Ascending aorta (tissue), 2 donors: ENCODE measurements at places on chromosomes 2 and 18. TPM values are rescaled to one million over a fixed set of nuclear protein-coding genes. Genes with fewer than 3 reads are reported as not detected.

GRCh38 chr2:191358325-191359025, 113.3 kb downstream of the MYO1B start:
- DNase-seq: no peak
- H3K27ac ChIP-seq: peak overlapping the region; percentile 9
- no peaks in the 10 kb centered on the region for H3K27me3 ChIP-seq
- no peaks in the 10 kb centered on the region for H3K36me3 ChIP-seq
- H3K4me1 ChIP-seq: no peaks in the 10 kb centered on the region
- H3K4me3 ChIP-seq: no peak overlapping the region

GRCh38 chr18:22514655-22515054, 96.9 kb upstream of the CTAGE1 start:
- H3K27me3 ChIP-seq: no peaks in the 10 kb centered on the region
- no peak overlapping the region for H3K4me3 ChIP-seq
- DNase-seq: no peak
- H3K27ac ChIP-seq: no peak overlapping the region
- H3K4me1 ChIP-seq: no peaks in the 10 kb centered on the region

DNA sequence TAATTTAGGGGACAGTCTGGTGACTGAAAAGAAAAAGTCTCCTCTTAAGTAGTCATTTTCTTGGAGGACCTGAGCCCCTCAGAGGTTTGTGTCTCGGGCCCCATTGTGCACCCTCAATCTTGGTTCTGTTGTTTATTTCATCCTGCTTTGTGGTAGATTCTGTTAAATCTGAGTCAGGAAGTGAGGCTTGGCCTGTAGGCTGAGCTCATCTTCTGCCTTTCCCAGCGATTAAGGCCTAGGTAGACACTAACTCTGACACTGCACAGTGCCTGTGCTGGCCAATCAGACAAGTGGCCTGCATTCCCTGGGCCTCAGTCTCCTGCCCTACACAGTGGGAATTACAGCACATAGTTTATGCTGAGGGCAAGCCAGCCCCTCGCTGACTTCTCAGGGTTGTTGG, 80.2 kb downstream of the CTIF start:
- peaks cover 45% of the 10 kb centered on the region for H3K4me1 ChIP-seq
- peaks cover 19% of the 10 kb centered on the region for H3K36me3 ChIP-seq
- peak overlapping the region; percentile 24 for H3K27ac ChIP-seq
- no peak for DNase-seq

- H3K27me3 ChIP-seq: no peaks in the 10 kb centered on the region
- H3K27ac ChIP-seq: no peak overlapping the region
- H3K36me3 ChIP-seq: no peaks in the 10 kb centered on the region
- H3K4me1 ChIP-seq: no peaks in the 10 kb centered on the region
- H3K4me3 ChIP-seq: no peak overlapping the region
Measured at GRCh38 chr2:69559442-69560146, 83.9 kb downstream of the AAK1 start.

GRCh38 chr2:30358351-30358750, 88.7 kb upstream of the LCLAT1 start:
- H3K4me1 ChIP-seq: peaks cover 36% of the 10 kb centered on the region
- no peak for DNase-seq
- no peaks in the 10 kb centered on the region for H3K36me3 ChIP-seq
- no peaks in the 10 kb centered on the region for H3K27me3 ChIP-seq

GRCh38 chr2:231033147-231034132, 3.9 kb upstream of the C2orf72 start:
- no peak overlapping the region for H3K27ac ChIP-seq
- H3K36me3 ChIP-seq: no peaks in the 10 kb centered on the region
- H3K27me3 ChIP-seq: peaks cover 3% of the 10 kb centered on the region

SPR gene
- 68.3 TPM for total RNA-seq

DES gene
- total RNA-seq: 182 TPM

RAB17 gene
- 0.32 TPM for total RNA-seq

MRPL19 gene
- total RNA-seq: 166 TPM
